ENCODE measurements at places on chromosomes 12 and 14.

DNA sequence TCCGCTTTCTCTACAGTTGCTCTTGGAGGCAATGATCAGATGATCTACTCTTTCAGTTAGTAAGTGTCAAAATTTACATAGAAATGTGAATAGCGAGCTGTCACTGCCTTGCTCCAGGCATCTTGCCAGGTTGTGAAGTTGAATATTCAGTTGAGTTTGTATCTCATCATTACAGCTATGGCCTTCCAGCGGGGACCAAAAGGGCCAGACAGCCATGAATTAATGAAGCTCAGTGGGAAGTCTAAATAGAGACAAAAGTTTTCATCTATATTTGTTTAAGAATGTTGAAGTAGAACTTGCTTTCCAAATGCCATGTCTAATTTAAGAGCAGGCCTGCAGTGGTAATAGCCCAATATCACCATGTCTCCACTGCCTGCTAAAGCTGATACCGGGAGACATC lies 387.8 kb downstream of the FLRT2 start:
- no peak for DNase-seq

- no peak for DNase-seq
Observed at GRCh38 chr12:48768147-48768546, 20.7 kb downstream of the ADCY6 start.

DNA sequence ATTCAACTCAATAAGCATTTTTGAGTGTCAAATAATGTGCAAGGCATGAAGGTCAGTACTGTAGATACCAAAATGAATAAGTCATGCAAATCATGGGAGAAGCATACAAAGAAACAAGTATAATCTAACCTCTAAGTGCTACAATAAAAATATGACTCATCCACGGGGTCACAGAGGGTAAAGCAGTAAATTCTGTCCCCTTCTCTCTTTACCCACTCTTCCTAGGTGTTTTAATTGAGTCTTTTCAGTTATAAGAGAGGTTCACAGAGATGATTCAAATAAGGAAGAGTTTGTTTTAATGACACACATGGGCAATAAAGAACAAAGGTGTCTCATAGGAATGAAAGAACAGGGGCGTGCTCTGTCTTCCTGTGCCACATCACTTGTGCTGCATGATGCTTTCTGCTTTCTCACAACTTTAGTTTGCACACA lies 71.5 kb upstream of the DAAM1 start:
- no peak for DNase-seq

DNA sequence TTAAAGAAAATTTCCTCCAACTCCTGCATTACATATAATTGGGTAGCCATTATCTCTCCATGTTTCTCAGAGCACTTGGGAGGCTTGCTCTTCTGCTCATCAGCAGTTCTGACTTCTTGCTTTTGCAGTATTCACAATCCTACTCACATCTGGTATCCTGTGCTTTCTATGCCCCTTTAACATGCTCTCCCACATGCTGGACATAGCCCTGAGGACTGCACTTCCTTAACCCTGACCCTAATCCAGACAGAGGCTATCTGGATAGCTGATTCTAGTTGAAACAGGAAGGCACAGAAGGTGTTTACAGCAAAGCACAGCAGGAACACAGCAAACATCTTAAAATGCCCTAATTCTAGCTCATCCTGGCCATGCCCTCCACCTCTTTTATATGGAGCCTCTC lies 7.3 kb upstream of the CMAS start:
- DNase-seq, result no peak

GRCh38 chr12:14126692-14127091 lies 145.3 kb upstream of the GRIN2B start:
- DNase-seq, result no peak

- DNase-seq, result peak; percentile 90
Observed at GRCh38 chr14:76904740-76905569, 78.7 kb downstream of the LRRC74A start.

DNA sequence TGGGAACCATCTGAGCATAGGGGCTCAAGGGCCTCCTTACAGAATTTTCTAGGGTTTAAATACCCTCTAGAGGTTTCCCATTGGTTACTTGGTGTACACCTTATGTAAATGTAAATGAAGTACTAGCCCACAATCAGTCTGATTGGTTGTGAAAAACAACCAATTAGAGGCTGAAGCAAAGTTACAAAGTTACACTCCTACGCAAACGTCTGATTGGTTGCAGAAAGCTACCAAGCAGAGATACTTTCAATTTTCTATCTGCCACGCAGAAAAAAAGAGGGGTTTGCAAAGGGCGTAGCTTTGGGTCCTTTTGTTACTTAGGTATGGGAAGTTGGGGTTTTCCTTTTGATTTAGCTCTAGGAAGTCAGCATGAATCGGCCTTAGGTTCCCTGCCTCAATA lies 1.8 kb upstream of the TMEM19 start:
- peak; percentile 14 for DNase-seq

DNA sequence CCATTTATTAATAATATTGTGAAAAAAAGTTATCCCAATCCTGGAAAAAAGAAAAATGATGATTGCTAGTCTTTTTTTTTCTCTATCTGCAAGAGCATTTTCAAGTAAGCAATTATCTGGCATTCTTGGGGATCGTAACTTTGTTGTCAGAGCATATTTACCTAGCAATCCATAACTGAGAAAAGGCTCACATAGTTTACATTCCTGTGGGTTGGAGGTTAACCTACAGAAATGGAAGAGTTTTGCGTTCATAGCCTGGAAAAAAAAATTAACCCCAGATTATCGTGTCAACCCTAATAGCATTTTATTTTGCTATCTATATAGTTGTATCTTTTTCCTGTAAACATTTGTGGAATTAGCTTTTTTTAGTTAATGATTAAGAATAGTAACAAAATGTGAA lies 292.3 kb downstream of the DAD1 start:
- no peak for DNase-seq

- no peak for DNase-seq
Observed at GRCh38 chr14:38078393-38078792, 129.3 kb upstream of the SSTR1 start.

- DNase-seq, result peak; percentile 64
Observed at GRCh38 chr14:93977790-93978581, 1.6 kb upstream of the ASB2 start.

DNA sequence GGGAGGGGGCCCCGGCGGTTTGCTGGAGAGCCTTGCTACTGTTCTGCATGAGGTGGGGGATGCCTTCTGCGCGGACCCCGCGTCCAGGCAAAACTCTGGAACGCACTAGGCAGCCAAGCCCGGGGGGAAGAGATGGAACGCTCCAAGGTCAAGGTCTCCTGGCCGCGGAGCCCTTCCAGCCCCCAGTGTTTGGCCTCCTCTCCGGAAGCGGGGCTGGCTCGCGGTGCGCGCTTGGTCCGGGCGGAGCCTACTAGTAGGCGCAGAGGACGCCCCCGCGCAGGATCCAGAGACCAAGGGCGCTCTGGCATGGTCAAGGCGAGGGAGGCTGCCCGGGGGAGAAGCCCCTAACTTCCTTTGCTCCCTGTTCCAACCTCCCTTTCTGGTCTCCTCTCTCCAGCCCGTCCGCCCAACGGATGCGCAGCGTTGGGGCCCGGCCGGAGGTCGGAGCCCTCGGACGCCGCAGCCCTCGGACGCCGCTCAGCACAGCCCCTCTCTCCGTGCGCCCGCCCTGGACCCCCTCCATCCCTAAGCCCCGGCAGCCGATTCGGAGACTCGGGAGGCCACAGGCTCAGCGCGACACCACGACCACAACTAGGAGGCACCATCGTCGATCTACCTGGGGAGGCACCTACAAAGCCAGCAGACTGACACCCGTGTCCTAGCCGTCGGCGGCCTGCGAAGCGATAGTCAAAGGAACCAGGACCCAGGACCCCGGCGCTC lies 669 bp upstream of the KCNK13 start:
- no peak for DNase-seq

Measured in NB4 (cell line).